ENCODE measurements at places on chromosomes 12 and 14.

DNA sequence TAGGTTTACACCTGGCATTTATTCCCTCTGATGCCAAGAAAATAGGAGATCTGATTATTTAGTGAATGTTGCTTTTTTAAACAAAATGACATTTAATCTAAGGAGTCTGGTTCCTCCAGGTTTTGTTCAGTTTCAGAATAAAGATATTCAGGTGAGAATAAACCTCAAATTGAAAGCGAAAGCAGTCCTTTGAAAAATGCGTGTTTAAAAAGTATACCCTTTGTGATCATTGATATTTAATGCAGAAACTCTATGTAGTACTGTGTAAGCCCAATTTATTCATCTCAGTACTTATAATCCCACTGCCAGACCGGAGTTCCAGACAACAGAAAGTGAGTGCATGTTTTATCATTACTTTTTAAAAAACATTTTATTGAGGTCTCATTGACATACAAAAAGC lies 210.2 kb downstream of the KCNC2 start:
- no peak for DNase-seq

DNA sequence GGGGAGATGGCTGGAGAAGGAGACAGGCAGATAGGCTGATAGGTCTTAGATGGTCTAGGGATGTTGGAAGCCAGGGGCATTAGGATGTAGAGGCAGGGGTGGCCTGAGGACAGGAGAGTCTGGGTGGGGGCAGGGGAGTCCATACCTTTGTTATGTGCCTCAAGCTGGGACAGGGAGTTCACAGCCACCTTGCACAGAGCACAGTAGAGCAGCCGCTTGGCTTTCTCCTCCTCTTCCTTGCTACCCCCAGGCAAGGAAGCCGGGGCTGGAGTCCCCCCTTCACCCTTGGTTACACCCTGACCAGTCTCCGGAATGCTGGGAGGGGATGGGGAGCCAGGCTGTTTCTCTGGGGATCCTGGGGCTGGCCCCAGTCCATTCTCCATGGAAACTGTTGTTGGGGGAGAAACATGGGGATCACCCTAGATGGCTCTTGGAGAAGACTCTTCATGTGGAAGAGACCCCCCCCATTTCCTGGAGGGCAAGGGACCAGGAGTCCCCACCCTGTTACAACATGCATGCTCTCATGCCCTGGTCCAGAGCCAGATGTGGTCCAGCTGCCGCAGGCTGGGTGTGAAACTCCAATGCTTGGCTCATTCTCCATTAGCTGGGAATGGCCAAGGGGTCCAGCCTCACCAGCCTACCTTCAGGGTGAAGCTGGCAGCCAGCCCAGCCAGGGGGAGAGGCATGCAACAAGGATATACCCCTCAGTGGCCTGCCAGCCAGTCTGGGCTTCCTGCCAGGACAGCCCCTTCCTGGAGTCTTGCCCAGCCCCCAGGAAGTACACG lies 7.2 kb upstream of the GPR84 start:
- no peak for DNase-seq

DNA sequence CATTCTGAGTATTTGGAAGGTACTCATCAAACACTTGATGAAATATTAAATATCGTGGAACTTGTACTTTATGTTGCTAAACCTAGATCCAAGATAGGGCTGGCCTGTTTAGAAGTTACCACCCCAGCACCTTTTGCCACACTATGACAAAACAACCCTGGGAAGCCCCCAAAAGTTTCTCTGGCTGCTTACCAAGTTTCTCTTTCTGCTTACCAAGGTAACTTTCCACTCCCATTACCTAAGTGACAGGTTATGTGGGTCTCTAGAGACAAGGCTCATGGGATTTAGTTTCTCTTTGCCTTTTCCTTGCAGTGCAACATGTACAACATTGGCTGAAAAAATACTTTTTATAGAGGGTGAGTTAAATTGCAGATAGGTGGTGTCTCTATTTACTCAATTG lies 28.9 kb upstream of the PPM1A start:
- no peak for DNase-seq

DNA sequence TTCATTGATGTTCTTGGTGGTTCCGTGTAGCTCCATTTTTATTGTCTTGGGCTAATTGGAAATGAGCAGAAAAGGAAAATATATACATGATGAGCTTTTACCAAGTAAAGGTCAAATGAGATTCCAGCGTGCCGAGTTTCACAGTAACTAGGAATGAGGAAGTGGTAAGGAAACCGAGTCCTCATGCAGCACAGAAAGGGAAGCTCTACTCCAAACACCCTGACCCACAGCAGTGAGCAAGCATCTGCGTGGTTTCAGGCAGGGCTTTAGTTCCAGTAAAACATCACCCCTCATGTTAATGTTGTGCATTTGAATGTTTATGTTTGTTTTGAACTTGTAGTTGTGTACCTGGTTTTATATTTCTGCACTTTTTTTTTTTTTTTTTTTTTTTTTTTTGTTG lies 208.0 kb downstream of the SLC41A2 start:
- DNase-seq = no peak

- no peak for DNase-seq
Observed at GRCh38 chr14:58292187-58292586, 6.2 kb upstream of the ARID4A start.

DNA sequence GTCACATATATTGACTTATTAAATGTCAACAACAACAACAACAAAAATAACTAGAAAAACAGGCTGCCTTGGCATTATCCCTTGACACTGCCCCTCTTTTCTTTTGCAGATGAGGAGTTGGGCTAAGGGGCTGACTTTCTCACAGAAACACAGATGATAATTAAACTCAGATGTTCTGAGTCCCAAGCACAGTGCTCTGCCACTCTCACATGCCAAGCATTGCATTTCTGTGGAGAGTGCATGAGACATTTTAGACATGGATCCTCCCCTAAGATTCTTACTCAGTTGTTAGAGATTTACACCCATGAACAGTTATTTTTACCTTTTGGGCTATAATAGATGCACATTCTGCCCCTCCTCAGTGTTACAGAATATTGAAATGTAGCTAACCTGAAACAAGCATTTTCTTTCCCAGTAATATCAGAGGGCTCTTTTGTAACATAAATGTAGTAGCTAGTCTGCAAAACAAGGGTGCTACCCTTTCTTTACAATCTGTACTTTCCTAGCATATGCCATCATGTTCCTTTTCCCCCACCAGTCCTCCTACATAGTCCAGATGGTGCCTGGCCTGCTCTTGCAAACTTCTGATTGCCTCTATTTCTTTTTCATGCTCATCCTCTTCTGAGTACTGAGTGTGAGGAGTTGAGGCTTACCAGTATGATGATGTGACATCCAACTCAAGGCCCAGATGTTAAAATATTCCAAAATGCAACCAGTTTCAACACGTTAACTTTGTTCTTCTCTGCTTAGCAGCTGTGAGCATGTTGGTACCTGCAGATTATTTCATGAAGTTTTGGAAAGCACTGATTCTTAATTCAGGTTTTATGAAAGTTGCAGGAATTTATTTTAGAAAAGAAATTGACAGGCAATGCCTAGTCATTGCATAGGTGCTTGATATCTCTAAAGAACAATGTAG lies 125.0 kb upstream of the ATP2B1 start:
- no peak for DNase-seq

Data from neuronal stem cell (in vitro differentiated cells).